ENCODE measurements at places on chromosomes 2 and 18.
A peak's percentile ranks its signal among the peaks of the same experiment; 100 is the strongest.

- no peak for DNase-seq
Observed at GRCh38 chr18:28357766-28358401, 181.0 kb upstream of the CDH2 start.

DNA sequence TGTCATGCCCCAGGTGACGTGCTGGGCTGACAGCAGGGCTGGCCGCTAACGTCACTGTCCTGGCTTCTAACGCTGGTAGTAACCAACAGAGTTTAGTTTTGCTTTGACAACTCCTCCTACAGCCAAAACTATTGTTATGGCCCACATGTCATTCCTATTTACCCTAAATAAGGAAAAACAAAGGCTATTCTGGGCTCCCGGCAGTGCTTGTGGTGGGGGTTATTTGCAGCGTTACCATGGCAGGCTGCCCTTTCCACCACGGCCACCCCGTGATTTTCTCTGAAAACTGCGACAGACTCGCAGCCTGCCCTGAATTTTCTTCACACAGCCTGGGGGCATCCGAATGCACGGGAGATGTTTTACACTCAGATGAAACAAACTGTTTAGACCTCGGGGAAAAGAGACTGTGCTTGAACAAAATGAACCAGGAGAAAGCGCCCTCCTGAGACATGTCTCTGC, 115.2 kb downstream of the FAM210A start:
- DNase-seq = peak; percentile 79

- no peak for DNase-seq
Observed at GRCh38 chr18:374721-375168, 106.9 kb upstream of the THOC1 start.

DNA sequence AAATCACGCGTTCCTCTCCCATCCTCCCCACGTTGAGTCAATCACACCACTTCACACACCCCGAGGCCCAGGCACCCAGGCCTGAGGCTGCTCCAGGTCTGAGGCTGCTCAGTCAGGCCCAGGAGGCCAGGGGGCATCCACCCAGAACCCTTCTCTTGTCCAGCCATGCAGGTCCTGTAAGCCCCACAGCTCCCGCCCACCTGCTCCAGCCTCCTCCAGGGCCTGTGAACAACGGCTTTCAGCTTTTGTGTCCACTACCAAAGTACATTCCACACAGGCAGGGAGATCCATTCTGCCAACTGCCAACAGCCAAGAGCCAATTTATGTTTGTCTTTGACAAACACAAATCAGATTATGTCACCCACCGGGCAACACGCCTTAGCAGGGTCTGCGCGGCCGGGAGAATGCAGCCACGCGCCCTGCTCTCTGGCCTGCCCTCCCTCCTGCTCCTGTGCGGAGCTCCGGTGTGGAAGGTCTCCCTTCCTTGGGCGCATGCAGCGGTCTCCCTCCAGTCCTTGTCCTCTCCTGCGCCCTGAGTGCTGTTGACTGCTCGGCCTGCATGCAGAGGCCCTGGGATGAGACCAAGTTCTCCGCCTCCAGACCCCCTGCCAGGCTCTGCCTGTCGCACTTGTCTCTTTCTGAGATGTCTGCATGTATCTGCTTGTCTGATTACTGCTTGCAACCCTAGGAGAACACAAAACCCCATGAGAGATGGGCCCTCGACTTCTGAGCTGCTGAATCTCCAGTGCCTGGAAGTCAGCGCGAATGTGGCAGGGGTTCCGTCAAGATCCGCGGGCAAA, 146.6 kb downstream of the ZNF516 start:
- DNase-seq = no peak

- DNase-seq = no peak
Observed at GRCh38 chr18:68699043-68699442, 15.9 kb downstream of the TMX3 start.

- DNase-seq = no peak
Observed at GRCh38 chr18:53753601-53754000, 470.9 kb downstream of the MBD2 start.

DNA sequence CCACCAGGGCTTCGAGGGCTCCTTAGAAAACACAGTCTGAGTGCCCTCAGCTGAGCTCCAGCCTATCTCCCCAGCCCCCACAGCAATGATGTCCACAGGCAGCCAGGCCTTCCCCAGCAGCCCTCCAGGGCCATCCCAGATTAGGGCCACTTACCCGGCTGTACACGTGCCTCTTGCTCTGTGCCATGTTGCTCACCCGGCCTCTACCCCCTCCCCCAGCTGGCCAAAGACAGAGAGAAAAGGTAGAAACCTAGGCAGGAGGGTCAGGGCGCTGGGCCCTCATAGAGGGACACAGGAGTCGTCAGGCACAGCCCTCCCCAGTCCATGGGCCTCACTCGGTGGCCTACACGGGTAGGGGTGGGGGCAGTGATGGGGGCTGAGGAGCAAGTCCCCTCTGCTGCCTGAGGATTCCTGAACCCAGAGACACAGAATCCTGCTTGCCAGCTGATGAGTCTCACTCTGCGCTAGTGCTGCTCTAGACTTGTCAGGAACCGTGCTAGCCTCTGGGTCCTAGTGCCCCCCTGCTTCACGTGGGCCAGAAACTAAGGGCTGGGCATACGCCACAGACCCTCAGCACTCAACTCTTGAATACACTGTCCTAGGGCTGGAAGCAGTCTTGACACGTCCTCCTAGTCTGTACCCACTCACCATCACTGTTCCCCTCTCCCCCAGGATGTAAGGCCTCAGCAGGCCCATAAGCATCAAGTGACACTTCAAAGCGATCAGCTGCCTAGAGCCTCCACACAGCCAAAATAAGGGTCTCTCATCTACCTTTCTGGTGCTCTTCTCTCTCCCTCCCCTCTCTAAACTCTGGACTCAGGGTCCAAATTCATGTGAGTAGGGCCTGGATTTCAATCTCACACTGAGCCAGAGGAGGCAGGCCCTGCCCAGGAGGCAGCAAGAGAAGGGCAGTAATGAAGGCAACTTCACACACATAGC, at the start of gene DCTN1:
Gene DCTN1 (minus strand): TSS at position 461 of the 939 bp plus-strand sequence. CDS start 274 bp downstream, at position 187.
- DNase-seq = peak; percentile 63

DNA sequence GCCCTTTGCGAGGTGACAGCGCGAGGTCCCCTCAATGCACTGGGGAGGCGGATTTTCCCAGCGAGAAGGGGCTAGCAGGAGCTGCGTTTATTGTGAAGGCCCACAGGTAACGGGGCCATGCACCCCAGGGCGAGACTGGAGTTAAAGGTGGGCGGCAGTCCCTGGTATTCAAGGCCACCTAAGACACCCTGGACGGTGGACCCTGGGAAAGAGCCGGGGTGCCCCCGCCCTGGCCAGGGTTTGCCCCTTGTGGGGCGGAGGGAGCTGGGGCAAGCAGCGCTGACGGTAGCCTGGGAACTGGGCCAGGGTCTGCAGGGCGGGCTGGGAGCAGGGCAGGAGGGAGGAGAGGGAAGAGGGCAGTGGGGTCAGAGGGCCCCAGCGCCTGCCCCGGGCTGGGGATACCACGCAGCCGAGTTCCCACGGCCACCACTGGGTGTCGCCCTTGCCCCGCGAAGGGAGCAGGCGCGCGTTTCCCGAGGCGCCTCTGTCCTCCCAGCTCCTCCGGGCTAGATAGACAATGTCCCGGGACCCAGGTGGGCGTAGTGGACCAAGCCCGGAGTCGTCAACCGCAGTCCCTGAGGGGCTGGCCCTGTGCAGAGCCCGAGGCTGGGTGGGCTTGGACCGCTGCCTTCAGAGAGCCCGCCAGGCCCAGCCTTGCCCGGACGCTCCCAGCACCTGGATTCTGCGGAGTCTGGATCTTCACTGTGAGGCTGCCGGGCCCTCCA, 80.2 kb downstream of the SMAD4 start:
- DNase-seq = peak; percentile 77

GRCh38 chr2:285531-285930, 2.4 kb downstream of the ALKAL2 start:
- no peak for DNase-seq

DNA sequence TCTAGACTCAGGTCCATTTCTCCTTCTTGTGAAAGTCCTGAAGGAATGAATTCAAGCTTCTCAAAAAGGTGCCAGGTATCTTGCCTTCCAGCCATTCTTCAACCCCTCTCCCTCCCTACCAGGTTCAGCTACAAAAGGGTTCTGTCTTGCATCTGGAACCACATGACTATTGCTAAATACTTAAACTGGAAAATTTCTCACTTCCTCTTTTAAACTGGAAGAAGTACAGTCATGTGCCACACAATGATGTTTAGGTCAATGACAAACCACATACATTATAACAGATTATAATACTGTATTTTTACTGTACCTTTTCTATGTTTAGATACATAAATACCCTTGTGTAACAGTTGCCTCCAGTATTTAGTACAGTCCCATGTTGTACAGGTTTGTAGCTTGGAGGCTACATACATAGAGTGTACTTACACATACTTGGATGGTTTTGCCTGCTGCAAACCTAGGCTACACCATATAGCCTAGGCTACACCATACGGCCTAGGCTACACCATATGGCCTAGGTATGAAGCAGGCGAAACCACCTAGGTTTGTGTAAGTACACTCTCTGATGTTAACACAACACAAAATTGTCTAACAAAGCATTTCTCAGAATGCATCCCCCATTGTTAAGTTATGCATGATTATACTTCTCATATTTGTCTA, 142.0 kb upstream of the DNMT3A start:
- no peak for DNase-seq

- DNase-seq = no peak
Observed at GRCh38 chr2:60260639-60261296, 292.7 kb downstream of the BCL11A start.

GRCh38 chr2:203383038-203383437, 54.8 kb downstream of the ABI2 start:
- no peak for DNase-seq

DNA sequence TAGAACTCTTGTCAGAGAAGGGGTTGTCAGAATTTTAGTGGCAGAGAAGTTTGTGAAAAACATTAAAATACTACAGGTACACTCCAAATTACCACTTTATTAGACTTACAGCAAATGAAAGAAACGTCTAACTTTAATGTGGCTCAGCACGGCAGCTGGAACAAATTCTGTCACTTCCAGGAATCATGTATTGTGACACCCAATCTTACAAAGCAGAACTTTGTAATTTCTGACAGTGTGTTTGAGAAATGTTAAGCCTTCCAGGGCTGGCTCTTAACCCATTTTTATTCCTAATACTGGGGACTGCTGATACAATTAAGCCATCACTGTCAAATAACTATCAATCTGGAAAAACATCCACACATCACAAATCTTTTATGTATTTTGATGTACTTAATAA, 216.4 kb downstream of the ZNF385B start:
- DNase-seq = no peak

- DNase-seq = no peak
Observed at GRCh38 chr2:167183931-167184330, 295.7 kb downstream of the XIRP2 start.

- DNase-seq = no peak
Observed at GRCh38 chr2:118983133-118983532, 41.1 kb downstream of the MARCO start.

DNA sequence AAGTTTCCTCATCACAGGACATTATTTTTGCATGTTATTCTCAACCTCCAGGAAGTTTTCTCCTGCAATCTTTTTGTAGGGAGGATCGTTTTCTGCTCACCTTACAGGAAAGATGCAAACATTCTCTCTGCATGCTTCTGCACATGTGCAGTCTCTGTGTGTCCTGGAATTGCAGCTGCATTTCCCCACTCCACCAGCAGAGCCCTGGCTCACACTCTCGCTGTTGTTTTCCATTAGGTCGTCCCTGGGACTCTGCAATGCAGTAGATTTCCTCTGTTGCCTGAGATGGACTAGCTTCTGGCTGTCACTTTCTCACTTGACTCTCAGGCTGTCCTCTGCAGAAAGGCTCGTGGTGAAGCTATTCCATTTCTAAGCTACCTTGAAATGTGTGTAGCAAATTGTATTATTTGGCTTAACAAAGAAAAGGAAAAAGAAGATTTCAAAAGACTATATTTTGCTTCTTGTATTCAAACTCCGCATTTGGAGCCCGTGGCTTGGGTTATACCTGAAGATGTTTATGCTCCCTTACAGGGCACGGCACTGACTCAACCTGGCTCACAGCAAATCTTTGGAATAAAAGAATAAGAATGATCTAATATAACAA, 346.7 kb downstream of the RAD51AP2 start:
- no peak for DNase-seq

- no peak for DNase-seq
Observed at GRCh38 chr18:27544206-27544605, 359.1 kb upstream of the CHST9 start.

DNA sequence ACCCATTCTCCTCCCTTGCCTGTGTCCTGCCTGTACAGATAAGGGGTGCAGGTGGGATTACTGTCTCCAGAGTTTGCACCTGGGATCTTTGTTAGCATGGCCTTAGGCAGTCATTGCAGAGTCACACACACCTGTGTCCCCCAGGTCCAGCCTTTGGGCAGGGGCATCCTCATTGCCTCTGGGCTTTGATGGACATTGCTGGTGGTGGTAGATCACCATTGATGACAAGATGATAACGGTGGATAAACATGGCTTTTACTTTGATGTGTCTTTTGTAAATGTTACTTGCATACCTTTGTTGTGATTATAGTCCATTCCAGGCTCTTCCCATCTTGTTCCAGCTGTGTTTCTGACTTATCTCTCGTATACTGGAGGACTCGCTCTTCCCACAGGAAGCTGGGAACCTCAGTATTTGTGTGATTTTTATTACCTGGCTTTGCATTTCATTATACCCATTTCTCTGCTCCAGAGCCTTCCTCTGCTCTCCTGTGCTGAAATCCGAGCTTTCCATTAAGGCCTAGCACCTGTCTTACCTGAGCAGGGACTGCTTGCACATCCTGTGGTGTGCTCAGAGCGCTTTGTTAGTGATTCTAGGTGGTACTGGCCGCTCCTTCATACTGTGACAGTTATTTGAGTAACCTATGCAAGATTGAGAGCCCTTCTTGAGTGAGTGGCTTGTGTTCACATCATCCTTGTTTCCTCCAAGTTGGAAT, 79.2 kb downstream of the PTPRM start:
- no peak for DNase-seq

DNA sequence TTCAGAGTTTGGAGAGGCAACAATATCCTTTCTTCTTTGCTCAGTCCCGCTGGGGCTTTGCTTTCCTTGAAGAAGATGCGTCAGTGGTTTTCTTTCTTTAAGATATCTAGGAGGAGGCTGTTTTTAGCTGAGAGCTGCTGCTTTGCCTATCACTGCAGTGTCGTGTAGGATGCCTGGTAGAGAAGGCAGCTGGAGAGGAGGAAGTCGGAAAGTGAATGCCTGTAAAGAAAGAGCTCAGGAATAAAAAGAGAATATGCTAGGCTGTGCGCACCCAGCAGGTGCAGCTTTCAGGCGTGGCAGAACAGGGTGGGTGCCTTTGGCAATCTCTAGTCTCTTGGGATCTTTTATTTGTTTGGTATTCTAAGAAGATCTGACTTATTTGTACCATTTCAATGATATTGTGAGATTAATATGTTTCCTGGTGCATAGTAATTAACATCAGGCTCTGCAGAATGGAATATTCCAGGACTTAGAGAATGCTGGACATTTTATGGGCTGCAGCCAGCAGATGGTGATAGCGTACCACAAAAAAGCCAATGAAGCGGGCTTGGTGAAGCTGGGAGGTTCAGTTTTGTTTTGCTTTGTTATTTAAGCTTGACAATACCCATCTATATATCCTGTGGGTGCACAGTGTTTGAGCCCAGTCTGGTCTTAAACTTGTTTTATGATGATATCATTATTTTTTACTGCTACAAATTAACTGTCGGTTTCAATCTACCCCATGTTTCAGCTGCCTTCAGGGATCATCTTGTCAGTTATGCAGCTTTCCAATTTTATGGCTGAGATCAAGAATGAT, 34.9 kb downstream of the CAVIN2 start:
- DNase-seq = peak; percentile 55
